ENCODE measurements at places on chromosomes 1 and 21. TPM values are rescaled to one million over a fixed set of nuclear protein-coding genes. Genes with fewer than 3 reads are reported as not detected.

Gene CLCNKA
- 1.3 TPM for total RNA-seq

Gene TEX38
- not detected for total RNA-seq

Gene AXDND1
- total RNA-seq: not detected

Gene IL19
- not detected for total RNA-seq

Gene CYP4A22
- total RNA-seq: 0.23 TPM

Gene DNALI1
- 5.1 TPM for total RNA-seq

Gene CFHR5
- not detected for total RNA-seq

Gene PIK3R3
- total RNA-seq: 32.0 TPM

Gene MROH9
- total RNA-seq: 0.39 TPM

Gene WNT3A
- total RNA-seq: not detected

Gene FAM76A
- total RNA-seq: 18.9 TPM

Gene LCE1E
- not detected for total RNA-seq

Gene TNFRSF8
- 0.88 TPM for total RNA-seq

Gene DNAI4
- 20.8 TPM for total RNA-seq

Gene RGS13
- 1.5 TPM for total RNA-seq

Gene APH1A
- 82.9 TPM for total RNA-seq

Gene RXRG
- not detected for total RNA-seq

Gene COL24A1
- total RNA-seq: 2.2 TPM

Gene KCNJ15
- 2.7 TPM for total RNA-seq

Gene TNFRSF18
- 1.0 TPM for total RNA-seq

Gene BEST4
- 0.30 TPM for total RNA-seq

Gene PINK1
- total RNA-seq: 90.2 TPM

Gene IL23R
- 0.21 TPM for total RNA-seq

Gene LAPTM5
- 116 TPM for total RNA-seq

Gene CLCA2
- 0.36 TPM for total RNA-seq

Gene PHLDA3
- 66.1 TPM for total RNA-seq

Gene NEGR1
- total RNA-seq: 26.7 TPM

Gene CCNL2
- total RNA-seq: 153 TPM

Gene KIF26B
- 0.58 TPM for total RNA-seq

Gene SPAG17
- not detected for total RNA-seq

Gene DIO1
- not detected for total RNA-seq
